ENCODE measurements at places on chromosomes 16 and 17.

DNA sequence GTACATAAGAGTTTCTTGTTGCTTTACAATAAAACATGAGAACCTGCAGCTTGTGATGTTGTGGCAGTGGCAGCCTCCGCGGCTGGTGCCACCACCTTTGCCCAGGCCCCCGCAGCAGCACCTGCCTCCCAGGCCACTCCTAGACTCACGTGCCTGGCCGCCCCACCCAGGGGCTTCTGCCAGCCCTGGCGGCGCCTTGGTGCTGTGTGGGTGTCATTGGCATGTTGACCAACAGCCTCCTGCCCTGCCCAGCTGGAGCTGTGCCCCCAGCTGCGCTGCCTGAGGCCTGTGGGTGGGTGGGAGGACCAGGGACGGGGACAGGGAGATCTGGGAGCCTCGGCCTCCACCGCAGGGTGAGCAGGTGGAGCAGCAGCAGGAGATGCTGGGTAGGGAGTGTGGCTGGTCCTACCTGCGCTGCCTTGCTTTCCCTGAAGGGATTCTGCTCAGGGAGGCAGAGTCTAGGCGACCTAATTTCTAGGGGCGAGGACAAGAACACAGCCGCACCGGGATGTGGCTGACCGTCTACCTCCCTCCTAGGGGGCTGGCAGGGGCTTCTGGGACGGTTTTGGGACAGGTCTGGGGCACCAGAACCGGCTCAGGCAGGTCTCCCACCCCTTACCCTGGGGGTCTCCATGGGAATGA lies 428 bp upstream of the DNASE1L2 start:
- no peak for DNase-seq

DNA sequence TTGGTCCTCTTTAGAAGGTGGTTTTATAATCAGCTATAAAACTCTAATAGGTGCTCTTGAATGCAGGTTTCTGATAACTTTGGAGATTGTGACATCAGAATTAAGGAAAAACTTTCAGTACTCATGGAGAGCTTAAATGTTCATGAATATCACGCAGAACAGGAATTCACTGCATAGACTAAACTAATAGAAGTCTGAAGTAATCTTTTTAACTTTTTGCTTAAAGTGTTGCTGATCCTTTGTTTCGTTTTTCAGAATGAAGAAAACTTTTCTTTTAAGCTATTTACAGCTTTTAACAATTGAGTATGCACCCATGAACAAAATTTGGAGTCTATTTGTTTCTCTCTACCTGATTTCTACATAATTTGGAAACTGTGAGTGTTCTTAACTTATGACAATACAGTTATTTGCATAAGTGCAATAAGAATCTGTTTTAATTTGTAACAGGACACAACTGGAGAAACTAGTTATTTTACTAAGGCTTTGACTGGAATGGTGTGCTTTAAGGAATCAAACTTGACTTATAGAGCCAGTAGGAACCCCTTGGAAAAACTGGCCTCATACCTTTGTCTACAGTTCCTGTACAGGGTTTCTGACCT lies 17.0 kb upstream of the TRIM25 start:
- no peak for DNase-seq

DNA sequence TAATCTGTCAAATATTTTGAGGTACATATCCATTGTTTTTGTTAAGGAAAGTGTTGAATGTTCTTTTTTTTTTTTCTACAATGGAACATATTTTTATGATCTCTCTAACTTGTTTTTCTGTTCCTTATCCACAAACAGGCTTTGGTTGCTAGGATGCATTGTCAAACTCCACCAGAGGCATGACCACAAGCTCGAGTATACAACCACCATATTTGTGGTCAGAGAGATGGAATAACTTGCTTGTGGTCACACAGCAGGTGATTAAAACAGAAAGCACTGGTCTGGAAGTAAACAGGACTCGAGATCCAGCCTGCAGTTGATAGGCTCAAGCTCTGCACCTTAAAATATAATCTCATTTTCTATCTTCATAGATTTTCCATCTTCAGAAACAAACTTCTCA lies 105.8 kb upstream of the ADAMTS18 start:
- no peak for DNase-seq

DNA sequence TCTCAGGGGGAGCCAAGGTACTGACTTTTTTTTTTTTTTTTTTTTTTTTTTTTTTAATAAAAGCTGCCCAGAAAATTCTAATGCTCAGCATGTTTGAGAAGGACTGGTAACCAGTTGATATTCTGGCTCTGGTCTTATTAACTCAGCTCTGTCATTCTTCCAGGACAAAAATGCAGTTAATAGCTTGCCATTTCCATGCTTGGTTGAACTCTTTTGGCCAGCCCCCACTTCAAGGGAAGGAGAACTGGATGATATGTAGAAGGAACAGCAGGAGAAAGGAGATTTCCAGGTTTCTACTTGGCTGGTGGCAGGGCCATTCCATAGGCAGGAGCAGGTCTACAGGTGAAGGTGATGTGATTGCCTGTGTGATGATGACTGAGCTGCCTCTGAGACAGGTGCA lies 59.2 kb upstream of the TANC2 start:
- DNase-seq, result no peak

- DNase-seq, result no peak
Observed at GRCh38 chr17:19482576-19482975, 51.1 kb upstream of the SLC47A1 start.

GRCh38 chr16:77945126-77945525 lies 77.2 kb upstream of the CLEC3A start:
- no peak for DNase-seq

- no peak for DNase-seq
Observed at GRCh38 chr17:39360537-39360936, 40.9 kb downstream of the FBXL20 start.

DNA sequence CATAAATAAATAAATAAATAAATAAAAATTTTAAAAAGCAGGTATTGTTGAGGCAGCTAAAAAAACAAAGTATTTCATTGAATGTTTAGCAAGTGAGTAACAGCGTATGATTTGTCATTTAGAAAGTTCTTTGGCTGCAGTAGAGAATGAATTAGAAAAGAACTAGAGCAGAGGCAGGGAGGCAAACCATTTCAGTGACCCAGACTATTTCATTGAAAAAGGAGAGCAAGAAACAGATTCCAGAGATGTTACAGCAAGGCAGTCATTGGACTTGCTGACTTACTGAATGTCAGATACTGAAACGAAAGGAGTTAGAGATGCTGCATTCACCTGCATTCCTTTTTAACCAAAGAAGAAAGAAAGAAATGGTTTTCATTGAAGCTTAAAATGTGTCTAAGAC lies 105.5 kb upstream of the HLF start:
- no peak for DNase-seq

- DNase-seq, result peak; percentile 9
Observed at GRCh38 chr17:70100983-70101382, 26.0 kb downstream of the KCNJ16 start.

GRCh38 chr17:16971458-16972338 lies at the start of gene TNFRSF13B:
Gene TNFRSF13B, minus strand, starts transcription at chr17:16972118. Its CDS starts 43 bp downstream, at chr17:16972075.
- no peak for DNase-seq

- no peak for DNase-seq
Observed at GRCh38 chr17:43039646-43040045, 14.6 kb downstream of the RND2 start.

DNA sequence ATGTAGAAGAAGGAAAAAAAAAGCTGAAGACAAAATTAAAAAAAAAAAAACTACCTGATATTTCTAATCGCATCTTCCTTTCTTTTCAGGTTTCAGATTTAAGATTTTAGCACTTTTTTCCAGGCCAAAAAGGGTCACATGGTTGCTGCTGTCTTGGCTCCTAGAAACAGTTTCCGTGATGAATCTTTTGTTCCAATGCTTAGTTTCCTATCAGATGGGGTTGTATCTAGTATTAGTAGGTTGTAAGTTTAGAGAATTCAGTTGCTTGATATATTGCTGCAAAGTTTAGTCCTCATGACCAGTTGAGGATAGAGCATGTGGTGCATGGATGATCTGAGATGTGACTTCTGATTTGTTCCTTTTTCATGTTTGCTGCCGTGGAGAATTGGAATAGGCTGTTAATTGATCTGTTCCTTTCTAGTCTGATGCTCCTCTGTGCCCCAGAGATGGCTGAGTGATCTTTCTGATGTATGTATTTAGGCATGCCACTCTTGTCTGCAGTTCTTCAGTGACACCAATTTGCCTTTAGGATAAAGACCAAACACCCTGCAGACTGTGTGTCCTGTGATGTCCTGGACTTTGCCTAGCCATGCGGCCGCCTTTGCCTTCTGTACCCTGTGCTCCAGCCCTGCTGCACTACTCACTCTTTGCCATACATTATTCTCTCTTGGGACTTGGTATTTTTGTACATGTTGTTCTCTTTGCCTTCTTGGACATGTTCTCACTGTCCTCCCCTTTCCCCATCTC lies 94.0 kb downstream of the MRTFB start:
- DNase-seq, result no peak

DNA sequence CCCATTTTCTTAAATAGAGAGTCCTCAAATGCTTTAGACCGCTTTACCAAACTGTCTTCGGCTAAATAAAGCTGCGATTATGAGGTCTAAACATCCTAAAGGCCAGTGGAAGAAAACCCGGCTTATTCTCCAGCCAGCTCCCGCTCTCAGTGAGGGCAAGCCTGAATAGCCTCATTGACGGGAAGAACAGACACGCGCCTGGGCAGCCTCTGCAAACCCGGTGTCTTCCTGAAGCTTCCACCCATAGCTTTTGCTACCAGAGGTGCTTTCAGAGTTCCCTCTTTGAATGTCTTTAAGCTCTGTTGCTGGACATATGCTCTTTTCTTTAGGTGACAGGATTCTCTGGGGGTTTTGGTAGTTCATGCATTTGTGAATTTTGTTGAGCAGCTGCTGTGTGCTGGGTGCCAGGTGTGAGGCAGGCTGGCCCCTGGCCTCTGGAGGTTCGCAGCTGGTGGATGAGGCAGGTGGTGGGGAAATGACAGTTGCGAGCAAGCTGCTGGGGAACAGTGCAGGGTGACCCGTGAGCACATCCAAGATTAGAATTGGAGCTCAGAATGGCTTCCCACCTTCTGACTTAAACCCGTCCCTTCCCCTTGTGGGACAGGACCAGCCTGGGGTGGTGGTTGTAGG lies 44.7 kb downstream of the CRISPLD2 start:
- DNase-seq, result no peak

DNA sequence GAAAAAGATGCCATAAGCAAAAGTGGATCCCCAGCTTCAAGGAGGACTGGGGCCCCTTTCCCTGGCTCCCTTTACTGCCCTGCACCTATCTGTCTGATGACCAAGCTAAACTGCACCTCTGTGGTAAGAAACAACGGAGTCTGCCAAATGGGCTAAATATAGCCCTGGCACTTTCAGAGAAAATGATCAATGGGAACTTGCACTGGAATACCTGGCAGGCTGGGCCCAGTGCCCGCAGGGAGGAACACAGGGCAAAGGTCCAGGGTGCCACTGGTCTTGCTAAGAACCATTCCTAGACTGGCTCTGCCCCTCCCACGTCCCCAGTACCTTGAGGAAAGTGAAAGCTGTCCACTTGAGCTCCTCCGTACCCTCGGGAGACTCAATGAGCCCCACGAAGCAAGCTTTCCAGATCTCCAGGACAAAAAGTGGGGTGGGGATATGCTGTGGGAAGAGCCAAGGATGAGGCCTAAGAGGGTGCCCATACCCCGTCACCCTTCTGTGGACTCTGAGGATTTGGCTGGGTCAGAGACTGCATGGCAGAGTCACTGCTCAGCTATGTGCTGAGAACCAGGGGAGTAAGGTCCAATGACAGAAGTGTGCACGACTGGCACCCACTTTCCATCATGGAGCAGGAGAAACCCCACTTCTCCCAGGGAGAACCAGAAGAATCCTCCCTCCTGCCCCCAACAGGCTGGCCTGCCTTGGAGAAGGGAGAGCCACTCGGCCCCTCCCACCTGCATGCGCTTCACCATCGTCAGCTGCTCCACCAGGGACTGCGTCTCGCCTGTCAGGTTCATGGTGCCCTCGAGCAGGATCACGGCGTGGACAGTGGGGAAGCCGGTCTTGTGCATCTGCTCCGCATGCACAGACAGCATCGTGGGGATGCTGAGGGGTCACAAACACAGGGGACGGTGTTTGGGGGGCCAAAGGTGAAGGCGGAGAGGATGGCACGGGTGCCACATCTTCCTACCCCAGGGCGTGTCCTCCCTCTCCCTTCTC lies 17.4 kb downstream of the CSF3 start:
- no peak for DNase-seq

DNA sequence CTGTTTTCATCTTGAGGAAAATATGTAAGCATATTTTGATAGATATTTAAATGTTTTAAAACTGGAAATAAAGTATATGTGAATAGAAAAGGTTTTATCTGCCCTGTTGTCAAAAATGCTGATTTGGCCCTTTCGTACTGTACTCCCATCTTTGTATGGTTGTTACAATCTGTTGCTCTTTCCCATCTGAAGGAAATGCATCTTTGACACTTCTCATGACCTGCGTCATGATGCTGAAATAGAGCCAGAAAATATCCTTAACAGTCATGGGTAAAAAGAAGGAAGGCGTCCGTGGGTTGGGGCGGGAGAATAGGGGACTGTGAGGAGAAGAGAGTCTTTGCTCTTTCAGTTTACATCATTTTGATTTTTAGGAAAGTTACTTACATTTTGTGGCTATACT lies 327.7 kb downstream of the BCAS3 start:
- no peak for DNase-seq

DNA sequence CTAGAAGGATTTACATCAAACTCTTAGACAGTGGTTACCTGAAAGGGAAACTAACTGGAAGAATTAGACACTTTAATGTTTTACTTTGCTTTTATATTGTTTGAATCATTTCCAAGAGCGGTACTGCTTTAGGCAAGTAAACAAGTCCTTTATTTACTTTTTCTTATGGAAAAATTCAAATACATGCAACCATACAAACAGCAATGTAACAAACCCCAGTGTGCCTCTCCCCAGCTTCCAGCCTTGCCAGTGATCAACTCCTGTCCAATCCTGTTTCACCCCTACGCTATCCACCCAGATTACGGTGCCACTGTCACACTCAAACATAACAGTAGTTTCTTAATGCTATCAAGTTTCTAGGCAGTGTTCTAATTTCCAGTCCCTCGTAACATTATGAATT lies 85.9 kb downstream of the C16orf95 start:
- no peak for DNase-seq

DNA sequence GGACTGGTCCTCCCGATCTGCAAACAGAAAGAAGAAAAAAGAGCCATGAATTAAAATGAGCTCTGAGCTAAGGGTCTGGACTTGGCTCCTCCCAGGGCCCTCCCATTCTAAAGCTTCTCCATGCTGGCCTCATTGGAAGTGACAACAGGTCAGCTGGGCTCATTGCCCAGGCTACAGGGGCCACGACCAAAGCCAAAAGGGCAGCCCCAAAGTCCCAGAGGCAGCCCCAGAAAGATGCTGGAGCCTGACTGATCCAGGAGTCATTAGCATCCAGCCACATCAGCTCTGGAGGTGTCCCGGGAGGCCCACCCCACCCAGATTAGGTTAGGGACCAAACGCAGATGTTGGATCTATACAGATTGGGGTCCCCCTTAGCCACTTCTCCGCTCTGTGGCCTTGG lies 58.2 kb downstream of the MYH11 start:
- no peak for DNase-seq
